ENCODE measurements at places on chromosomes 4 and X.

DNA sequence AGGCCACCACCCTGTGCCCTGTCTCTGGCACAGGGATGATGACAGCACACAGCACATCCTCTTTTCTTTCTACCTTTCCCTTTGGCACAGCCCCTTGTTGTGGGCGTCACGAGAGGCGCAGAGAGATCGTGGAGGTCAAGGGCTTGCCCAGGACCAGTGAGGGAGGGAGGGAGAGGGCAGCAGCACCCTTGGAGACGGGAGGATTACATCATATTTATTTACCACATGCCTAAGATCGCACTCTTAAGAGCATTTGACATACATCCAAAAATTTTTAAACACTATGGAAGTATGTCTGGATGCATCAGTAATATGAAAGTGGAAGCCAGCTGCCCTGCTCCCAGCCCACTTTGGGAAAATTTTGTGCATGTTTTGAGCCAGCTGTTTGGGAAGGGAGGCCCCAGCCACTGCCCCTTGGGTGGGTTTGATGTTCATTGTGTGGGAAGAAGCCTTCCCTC lies 12.7 kb downstream of the WFS1 start:
- no peak overlapping the region for H3K4me3 ChIP-seq
- H3K27me3 ChIP-seq, result no peaks in the 10 kb centered on the region
- DNase-seq, result no peak
- peaks cover 6% of the 10 kb centered on the region for H3K4me1 ChIP-seq
- no peak overlapping the region for H3K27ac ChIP-seq

- no peaks in the 10 kb centered on the region for H3K36me3 ChIP-seq
- H3K4me3 ChIP-seq, result no peak overlapping the region
- H3K27ac ChIP-seq, result no peak overlapping the region
- H3K4me1 ChIP-seq, result no peaks in the 10 kb centered on the region
Observed at GRCh38 chr4:178339769-178340168, 897.5 kb upstream of the AGA start.

GRCh38 chrX:113919387-113919786 lies 664.5 kb upstream of the HTR2C start:
- H3K36me3 ChIP-seq, result no peaks in the 10 kb centered on the region
- H3K27ac ChIP-seq, result no peak overlapping the region
- H3K4me1 ChIP-seq, result no peaks in the 10 kb centered on the region

- DNase-seq, result no peak
- H3K4me1 ChIP-seq, result no peaks in the 10 kb centered on the region
- peaks cover 16% of the 10 kb centered on the region for H3K27me3 ChIP-seq
- H3K27ac ChIP-seq, result no peak overlapping the region
Observed at GRCh38 chr4:10289538-10289906, 167.7 kb downstream of the ZNF518B start.

DNA sequence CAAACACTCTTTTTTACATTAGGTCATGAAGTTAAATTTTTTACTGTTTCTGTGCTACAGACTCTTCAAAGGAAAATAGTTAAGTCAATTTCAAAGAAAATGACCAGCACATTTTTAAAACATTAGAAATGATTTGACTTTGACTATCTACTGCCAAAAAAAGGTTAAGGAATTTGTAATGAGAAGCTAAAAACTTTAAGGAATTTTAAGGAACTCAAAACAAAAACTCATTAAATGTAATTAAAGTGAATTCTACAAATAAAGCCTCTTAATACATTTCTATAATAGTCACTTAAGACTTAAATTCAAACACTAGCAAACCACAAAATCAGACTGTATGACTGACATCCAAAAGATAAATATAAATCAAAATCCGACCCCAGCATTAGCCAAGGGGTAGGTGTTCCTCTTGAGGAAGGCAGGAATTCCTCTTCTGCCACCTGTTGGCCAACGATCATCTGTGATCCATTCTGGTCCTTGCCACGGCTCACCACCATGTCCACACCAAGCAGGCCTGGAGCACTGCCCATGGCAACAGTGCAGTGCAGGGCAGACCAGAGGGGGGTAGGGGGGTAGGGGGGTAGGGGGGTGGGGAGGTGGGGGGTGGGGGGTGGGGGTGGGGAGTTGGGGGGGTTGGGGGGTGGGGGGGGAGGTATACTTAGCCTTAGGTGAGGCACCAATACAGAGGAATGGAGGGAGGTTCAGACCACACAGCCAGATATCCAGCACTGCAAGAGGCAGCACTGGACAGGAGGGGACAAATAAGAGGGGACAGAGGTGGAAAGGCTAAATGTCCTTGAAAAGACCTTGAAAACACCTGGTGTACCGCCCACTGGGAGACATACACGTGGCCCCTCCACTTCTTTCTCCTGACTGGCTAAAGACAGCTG lies 287.4 kb downstream of the CHIC1 start:
- H3K27ac ChIP-seq, result no peak overlapping the region
- peaks cover 28% of the 10 kb centered on the region for H3K36me3 ChIP-seq
- H3K27me3 ChIP-seq, result no peaks in the 10 kb centered on the region
- H3K4me1 ChIP-seq, result peaks cover 23% of the 10 kb centered on the region
- H3K4me3 ChIP-seq, result peak overlapping the region; percentile 84
- no peak for DNase-seq

DNA sequence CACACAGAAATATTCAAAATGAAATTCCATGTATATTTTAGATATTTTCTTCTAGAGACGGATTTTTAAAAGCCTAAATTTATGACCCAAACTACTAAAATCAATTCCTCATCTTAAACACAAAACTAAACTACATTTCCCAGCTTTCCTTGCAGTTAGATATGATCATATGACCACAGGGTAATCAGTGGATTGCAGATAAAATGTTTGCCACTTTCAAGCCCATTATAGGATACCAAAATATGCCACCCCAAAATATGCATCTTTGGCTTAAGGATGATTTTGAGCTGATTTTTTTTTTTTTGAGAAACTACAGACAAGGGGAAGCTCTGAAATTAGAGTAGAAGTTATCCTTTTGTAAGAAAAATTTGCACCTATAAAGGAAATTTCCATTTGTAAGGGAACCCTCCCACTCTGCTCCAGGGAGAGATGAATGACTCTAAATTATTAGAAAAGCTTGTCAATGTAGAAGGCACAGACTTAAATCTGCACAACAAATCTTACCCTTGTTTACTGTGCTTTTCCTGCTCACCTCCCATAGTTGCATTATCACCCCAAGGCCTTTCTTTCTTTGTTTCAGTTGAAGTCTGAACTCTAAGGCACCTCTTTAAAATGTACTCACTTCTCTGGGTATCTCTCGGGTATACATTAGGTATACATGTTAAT lies 503.0 kb downstream of the PDHA2 start:
- H3K27me3 ChIP-seq, result no peaks in the 10 kb centered on the region
- H3K4me1 ChIP-seq, result no peaks in the 10 kb centered on the region
- no peaks in the 10 kb centered on the region for H3K36me3 ChIP-seq
- DNase-seq, result no peak
- H3K27ac ChIP-seq, result no peak overlapping the region

DNA sequence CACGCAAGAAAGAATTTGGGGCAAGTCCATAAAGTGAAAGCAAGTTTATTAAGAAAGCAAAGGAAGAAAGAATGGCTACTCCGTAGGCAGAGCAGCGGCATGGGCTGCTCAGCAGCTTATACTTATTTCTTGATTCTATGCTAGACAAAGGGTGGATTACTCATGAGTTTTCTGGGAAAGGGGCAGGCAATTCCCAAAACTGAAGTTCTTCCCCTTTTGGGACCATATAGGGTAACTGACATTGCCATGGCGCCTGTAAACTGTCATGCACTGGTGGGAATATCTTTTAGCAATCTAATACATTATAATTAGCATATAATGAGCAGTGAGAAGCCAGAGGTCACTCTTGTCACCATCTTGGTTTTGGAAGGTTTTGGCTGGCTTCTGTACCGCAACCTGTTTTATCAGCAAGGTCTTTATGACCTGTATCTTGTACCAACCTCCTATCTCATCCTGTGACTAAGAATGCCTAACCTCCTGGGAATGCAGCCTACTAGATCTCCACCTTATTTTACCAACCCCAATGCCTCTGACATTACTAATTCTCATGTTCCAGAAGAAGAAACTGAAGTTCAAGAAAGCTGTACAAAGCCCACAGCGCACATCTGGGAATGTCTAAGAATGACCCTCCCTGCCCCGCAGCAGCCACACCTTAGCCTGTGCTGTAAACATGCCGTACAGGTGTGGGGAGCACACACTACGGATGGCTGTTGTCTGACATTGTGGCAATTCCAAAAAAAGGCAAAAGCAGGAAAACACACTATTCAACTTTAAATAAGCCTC lies 18.6 kb downstream of the RXFP1 start:
- H3K27me3 ChIP-seq, result peaks cover 17% of the 10 kb centered on the region
- peaks cover 13% of the 10 kb centered on the region for H3K4me1 ChIP-seq

DNA sequence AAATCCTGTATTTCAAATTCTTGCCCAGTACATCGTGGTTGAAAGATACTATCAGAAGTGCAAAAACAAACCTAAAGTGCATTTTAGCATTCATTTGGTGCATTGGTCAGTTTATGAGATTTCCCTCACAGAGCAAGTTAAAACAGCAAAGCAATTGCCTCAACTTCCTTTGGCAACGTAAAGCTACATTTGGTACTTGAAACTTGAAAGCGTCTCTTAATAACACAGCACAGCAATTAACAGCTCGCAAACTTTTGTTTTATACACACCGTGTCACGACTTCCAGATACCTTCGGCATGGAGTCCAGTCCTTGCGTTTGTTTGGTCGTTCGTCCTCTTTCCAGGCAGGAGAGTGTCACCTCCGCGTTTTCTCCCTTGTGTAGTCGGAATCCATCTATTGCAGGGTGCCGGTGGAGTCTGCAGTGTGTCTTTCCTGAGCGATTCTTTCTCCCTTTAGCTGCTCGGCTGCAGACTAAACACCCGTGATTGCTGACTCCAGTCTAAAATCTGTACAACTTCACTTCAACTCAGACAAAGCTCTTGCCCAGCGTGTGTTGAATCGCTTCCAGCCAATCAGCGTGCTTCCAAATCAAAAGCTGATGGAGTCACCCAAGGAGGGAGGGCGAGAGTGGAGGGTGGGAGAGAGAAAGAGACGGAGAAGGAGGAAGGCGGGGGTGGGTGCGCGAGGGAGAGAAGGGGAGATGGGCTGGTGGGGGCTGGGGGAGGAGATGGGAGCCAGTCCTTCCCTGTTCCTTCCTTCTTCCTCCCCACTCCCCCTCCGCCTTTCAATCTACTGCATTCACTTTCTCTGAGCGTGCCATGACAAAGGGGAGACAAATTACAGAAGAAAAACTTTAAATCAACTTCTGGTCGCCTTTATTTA lies at the start of gene PCDH18:
Gene PCDH18 (minus strand): TSS at position 509 of the 883 bp plus-strand sequence. CDS start 406 bp downstream, at position 103.
- DNase-seq, result peak; percentile 2
- no peak within 1 kb of the TSS for H3K27ac ChIP-seq
- no peaks in the 10 kb centered on the region for H3K36me3 ChIP-seq
- no peaks in the 10 kb centered on the region for H3K27me3 ChIP-seq

- H3K4me3 ChIP-seq, result no peak overlapping the region
- DNase-seq, result no peak
- H3K36me3 ChIP-seq, result no peaks in the 10 kb centered on the region
- H3K27me3 ChIP-seq, result peaks cover 5% of the 10 kb centered on the region
Observed at GRCh38 chr4:139600662-139601061, 44.6 kb upstream of the SETD7 start.

GRCh38 chr4:113971706-113972360 lies 7.6 kb downstream of the ARSJ start:
- no peak overlapping the region for H3K27ac ChIP-seq
- H3K36me3 ChIP-seq, result peaks cover 1% of the 10 kb centered on the region
- no peaks in the 10 kb centered on the region for H3K4me1 ChIP-seq
- H3K4me3 ChIP-seq, result no peak overlapping the region
- DNase-seq, result no peak
- H3K27me3 ChIP-seq, result peaks cover 7% of the 10 kb centered on the region

GRCh38 chrX:40015693-40016092 lies 82.1 kb downstream of the BCOR start:
- no peak for DNase-seq
- H3K27me3 ChIP-seq, result peaks cover 20% of the 10 kb centered on the region
- no peak overlapping the region for H3K4me3 ChIP-seq

DNA sequence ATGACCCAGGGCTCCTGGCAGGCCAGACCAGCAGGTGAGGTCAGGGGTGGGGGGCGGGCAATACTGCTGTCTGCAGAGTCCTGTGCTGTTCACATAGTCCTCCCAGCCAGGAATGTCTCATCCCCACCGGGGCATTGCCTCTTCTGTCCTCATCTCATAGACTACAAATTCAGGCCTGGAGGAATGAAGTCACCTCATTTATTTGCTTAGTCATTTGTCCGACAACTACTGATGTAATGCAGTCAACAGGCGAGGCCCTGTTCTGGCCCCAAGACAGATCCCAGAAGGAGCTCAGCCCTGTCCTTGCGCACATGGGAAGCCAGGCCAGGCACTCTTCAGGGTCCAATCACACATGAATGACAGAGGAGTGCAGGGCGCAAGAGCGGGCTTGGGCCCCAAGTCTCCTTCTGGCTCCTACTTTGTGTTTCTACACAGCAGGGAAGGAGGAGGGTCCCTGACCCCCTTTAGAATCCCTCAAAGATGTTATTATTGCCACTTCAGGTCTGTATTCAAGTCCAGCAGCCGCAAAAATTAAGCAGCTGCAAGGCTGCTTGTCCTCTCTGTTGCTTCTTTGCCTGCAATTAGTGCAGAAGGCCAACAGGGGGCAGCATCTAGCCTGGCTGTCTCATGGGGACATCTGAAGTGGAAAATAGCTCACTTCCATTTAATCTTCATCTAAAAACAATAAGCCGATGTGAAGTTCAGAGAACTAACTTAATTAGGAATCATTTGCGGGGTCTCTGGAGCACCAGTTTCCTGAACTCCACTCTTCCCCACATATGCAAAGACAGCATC lies 15.2 kb upstream of the HMX1 start:
- H3K27ac ChIP-seq, result no peak overlapping the region
- H3K27me3 ChIP-seq, result peaks cover 43% of the 10 kb centered on the region
- DNase-seq, result no peak
- peaks cover 1% of the 10 kb centered on the region for H3K36me3 ChIP-seq
- H3K4me1 ChIP-seq, result peaks cover 5% of the 10 kb centered on the region

DNA sequence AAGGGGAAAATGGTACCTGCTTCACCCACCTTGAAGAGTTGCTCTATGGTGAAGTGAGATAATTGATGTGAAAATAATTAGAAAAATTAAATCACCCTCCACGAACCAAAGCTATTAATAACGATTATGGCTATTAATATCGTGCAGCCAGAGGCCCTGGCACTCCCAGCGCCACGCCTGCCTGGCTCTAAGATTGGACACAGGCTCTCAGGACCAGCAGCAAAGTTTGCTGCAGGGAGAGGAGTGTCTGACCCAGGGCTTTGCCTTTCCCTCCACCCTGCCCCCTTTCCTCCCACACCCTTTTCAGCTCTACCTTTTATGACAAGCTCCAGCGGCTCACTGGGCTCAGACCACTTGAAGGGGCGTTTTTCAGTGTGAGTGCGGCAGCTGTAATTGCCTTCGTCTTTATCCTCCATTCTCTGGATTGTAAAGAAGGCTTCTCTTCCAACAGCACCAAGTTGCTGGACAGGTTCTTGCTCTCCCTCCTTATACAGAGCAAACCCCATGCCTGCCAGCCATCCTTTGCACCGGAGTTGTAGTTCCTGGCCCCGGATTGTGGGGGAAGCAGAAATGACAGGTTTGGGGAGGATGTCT lies 11.5 kb downstream of the IGSF1 start:
- H3K4me1 ChIP-seq, result no peaks in the 10 kb centered on the region
- no peak for DNase-seq
- peaks cover 35% of the 10 kb centered on the region for H3K27me3 ChIP-seq
- no peaks in the 10 kb centered on the region for H3K36me3 ChIP-seq
- H3K27ac ChIP-seq, result no peak overlapping the region

All from activated T-cell treated with anti-CD3 and anti-CD28 coated beads, Interleukin-2, amount 50 U/mL, for 72 hours (primary cell).